ENCODE measurements at places on chromosomes 4 and X.

DNA sequence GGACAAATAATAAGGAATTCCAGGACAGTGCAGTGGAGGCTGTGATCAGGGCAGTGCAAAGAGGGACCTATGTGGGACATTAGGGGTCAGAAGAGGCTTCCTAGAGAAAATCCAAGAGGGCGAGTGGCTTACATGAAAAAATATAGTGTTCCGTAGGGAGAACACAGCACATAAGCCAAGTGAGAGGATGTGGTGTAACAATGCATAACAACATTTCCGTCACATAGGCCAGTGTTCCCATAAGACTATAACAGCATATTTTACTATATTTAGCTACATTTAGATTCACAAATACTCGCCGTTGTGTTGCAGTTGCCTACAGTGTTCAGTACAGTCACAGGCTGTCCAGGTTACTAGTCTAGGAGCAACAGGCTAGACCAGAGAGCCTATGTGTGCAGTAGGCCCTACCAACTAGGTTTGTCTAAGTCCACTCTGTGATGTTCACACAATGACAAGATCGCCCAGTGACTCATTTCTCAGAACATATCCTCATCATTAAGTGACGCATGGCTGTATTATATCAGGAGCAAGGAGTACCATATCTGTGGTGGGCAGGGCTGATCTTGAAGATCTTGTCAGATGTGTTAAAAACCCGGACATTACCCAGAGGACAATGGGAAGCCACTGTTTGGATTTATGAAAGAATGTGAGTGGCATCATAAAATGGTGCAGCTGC is 74.0 kb upstream of the TBL1X start:
- no peak for DNase-seq

DNA sequence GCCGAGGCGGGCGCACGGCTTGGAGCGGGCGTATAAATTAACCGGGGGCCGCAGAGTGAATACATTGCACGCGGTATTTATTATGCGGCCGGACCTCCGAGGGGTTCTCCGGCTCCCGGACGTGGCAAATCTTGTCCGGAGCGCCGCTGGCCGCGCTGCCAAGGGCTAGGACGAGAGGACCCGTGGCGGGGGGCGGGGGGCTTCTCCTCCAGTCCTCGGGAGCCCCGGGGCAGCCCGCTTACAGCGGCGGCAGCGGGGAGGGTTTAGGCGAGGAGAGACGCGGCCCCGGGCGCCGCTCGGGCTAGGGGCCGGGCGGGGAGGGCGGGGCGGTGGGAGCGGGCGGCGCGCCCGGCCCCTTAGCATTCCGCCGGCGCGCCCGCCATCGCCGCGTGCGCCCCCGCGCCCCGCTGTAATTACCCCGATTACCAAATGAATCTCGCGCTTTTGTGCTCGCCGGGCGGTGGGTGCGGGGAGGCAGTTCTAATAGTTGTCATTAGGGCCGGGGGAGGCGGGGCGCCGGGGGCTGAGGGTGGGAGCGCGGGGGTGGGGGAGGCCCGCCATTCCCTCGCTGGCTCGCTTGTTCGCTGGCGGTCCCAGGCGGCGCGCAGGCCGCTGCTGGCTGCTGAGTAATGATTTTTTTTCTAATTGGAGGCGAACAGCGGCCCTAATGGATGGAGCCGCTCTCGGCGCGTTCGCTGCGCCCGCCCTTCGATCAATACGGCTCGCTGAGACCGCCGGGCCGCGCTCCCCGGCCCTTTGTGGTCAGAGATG is 276.6 kb downstream of the BCOR start:
- DNase-seq: peak; percentile 27

DNA sequence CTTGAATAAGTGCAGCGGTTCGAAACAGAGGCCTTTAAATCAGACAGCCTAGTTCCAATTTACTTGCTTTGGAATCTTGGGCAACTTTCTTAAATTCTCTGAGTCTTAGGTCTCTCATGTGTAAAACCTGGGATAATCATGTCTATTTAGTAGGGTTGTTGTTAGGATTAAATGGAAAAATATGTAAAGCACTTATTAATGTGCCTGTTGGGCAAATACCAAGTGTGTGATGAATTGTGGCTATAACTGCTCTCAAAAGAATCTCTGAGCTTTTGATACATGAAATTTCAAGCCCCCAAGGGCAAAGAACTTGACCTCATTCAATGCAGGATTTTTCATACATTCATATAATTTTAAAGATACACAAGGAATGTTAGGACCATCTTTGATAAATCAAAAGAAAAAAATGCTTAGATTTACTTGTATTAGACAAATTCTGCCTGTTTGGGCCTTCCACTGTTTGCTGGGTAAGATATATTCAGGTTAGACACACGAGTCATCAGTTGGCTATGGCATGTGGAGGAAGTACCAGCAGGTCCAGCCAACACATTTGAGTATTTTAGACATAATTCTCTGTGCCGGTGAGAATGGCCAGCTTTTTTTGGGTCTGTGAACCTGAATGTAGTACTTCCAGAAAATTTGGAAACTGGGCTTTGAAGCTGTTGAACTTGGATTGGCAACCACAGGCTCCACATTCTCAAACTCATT is 241.4 kb upstream of the CNKSR2 start:
- no peak for DNase-seq

DNA sequence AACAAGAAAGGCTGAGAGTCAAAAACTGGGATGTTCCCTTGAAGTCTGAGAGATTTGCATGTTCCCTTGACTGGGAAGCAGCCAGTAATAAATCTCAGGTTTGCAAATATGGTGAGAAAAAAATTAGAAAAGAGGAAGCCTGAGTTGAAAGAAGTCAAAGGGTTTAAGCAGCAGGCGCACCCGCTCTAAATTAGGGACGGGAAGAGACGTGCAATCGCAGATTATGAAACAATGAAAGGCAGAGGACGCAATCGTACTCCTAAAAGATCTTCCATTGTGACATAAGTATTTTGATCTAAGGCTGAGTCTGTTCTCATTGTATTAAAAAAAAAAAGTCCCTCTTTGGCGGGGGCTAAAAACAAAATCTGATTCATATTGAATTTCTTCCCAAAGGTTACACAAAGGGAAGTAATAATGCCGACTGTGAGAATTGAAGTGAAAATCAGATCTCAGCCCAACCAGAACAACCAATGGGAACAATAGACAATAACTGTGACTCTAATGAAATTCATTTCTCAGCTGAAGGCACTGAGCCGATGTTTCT is 28.2 kb downstream of the SAT1 start:
- no peak for DNase-seq

DNA sequence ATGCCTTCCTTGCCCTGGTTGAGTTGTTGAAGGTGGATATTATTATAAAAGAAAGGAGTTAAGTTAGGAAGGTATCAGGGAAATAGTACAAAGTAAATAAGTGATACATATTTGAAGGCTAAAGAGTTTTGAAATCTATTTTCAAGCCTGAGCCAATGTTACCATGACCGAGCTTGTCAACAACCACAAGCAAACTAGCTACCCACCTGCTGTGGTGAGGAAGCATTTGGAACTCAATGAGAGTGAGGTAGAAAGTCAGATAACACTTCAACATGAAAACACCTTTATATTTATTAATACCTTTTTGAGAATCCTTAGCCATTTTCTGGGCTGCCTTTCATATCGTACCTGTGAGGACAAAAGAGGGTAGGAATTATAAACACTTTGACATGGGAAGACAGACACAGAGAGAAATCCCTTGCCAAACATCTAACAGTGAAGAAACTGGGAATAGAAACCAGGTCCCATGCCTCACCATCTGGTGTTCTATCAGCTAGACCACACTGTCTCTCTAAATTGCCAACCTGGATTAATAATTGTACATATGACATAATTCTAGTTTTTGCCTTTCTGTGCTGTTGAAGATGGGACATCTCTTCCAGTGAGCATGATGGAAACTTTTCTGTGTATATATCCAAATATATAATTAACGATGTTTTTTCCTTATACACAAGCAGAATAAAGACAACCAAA is 606.4 kb upstream of the NR3C2 start:
- DNase-seq: no peak

- no peak for DNase-seq
Observed at GRCh38 chr4:57211131-57211530, 100.9 kb upstream of the IGFBP7 start.

GRCh38 chr4:673349-674091 is 556 bp downstream of the ATP5ME start:
- DNase-seq: no peak

GRCh38 chrX:48709522-48710112 is 13.1 kb downstream of the SUV39H1 start:
- DNase-seq: no peak

DNA sequence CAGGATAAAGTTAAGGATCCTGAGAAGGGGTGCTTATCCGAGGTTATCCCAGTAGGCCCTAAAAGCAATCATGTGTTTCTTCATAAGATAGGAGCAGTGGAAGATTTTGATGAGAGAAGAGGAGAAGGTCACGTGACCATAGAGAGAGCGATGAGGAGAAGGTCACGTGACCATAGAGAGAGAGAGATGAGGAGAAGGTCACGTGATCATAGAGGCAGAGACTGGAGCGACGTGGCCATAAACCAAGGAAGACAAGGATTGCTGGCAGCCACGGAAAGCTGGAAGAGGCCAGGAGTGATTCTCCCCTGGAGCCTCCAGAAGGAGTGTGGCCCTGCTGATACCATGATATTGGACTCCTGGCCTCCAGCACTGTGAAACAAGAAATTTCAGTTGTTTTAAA is 38.4 kb upstream of the ZNF518B start:
- no peak for DNase-seq

GRCh38 chr4:186009976-186010375 is 59.0 kb upstream of the TLR3 start:
- DNase-seq: no peak

DNA sequence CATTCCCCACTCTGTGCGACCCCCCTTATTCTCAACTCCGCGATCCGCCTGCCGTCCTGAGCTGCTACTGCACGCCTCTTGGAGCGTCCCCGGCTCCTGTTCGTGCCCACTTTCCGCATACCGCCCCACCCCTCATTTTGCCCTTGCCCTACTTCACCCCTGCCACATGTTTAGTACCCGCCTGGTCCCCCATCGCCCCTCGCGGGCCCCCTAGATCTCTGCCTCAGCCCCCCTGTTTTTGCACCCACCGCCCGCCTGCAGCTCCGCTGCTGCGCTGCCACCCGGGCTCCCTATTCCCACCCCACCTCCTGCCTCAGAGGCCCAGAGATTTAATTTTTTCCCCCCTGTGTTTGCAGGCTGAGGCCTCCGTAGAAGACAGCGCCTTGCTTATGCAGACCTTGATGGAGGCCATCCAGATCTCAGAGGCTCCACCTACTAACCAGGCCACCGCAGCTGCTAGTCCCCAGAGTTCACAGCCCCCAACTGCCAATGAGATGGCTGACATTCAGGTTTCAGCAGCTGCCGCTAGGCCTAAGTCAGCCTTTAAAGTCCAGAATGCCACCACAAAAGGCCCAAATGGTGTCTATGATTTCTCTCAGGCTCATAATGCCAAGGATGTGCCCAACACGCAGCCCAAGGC is 1.4 kb downstream of the MAGED1 start:
- DNase-seq: peak; percentile 23

DNA sequence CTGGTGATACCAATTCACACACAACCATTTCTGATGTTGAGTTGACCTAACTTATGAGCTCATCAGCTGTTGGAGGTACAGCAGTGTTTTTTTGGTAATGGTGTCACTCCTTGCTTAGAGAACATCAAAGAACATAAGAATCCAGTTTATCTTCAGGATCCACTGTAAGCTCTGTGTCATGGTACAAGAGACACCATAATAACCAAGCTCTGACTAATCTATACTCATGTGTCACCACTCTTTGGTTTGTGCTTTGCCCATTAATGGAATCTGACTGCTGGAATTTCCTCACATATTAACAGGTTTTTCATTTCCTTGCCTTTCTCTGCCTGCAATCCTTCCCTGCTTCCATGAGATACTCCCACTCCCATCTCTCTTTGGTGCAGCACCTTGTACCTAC is 735.1 kb upstream of the LCORL start:
- no peak for DNase-seq
